ENCODE measurements at places on chromosomes 7 and 10.
A peak's percentile ranks its signal among the peaks of the same experiment; 100 is the strongest.

- no peak for DNase-seq
These were observed 95.2 kb upstream of the EGR2 start for GRCh38 chr10:62911210-62911963.

GRCh38 chr10:125961743-125962142, 65.4 kb downstream of the FANK1 start:
- peak; percentile 14 for DNase-seq

DNA sequence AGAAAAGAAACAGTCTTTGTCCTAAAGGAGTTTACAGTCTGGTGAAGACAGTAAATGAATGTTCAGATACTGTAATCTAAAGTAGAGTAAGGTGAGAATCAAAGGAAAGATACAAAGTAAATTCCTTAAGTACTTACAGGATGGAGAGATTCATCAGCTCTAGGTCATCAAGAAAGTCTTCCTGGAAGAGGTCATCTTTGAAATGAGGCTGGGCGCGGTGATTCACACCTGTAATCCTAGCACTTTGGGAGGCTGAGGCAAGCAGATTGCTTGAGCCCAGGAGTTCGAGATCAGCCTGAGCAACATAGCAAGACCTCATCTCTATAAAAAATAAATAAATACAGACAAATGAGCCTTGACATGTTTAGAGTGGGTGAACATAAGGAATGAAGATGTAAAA, 18.3 kb downstream of the FHIP2A start:
- DNase-seq, result no peak

DNA sequence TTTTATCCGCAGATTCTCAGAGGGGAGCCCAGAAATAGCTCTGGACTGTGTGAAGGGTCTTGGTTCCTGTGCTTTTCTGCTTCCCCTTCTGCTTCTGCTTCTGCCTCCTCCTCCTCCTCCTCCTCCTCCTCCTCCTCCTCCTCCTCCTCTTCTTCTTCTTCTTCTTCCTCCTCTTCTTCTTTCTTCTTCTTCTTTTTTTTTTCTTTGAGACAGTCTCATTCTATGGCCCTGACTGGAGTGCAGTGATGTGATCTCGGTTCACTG, 11.6 kb downstream of the PDZD7 start:
- no peak for DNase-seq

DNA sequence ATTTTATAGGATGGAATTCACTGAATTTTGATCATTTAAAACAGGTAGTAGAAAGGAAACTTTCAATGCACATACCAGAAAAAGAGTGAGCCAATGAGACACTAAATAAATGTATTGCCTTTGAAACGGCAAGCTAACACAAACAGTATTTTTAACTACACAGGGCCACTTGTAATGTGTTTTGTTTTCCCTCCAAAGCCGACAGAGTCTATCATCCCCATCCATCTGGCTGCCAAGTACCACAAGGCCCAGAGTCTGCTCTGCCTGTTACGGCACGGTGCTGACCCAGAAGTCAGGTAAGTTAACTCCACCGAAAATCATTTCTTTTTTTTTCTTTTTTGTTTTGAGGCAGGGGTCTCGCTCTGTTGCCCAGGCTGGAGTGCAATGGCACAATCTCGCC, 1.5 kb downstream of the ANKRD61 start:
- peak; percentile 50 for DNase-seq

DNA sequence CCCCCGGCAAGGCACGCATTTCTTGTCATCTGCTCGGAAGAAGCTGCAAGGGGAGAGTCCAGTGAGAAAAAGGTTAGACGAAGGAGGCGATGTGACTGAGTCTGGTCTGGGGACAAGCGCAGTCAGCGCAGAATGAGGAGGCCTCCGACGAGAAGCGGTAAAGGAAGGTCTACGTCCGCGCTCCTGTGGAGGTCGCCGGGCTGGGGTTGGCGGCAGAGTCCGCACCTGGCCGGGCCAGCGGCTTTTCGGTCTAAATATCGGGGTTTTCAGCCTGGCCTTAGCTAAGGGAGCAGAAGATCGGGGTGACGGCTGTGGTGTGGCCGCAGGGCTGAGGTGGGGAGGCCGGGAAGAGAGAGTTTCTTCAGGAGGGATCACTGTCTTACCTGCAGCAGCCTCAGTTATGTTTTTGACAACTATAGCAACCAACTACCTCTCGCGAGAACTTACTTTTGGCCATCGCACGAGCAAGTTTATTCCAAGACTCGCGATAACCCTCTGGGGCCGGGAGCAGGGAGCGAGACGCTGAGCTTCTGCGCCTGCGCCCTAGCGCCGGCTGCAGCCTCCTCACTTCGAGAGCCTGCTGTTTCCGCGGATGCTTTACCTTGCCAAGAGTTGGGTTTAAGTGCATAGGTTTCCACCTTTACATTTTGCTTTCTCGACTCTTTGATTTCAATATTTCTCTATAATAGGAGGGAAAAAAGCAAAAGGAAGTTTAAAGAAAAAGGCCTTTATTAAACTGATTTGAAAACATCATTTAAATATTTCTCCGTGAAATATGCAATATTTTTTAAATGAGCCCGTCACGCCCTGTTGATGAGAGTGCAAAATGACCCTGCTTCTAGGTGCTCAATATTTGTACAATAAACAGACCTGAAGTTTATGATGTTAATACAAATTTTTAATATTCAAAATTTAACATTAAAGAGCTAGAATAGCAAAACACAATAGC, at the start of gene CFAP70:
Gene CFAP70 (minus strand): TSS at position 534 of the 949 bp plus-strand sequence. CDS start 4,068 bp downstream, outside the sequence.
- peak; percentile 98 for DNase-seq

- DNase-seq, result no peak
These were observed 32.8 kb downstream of the AGAP3 start for GRCh38 chr7:151119055-151119415.

DNA sequence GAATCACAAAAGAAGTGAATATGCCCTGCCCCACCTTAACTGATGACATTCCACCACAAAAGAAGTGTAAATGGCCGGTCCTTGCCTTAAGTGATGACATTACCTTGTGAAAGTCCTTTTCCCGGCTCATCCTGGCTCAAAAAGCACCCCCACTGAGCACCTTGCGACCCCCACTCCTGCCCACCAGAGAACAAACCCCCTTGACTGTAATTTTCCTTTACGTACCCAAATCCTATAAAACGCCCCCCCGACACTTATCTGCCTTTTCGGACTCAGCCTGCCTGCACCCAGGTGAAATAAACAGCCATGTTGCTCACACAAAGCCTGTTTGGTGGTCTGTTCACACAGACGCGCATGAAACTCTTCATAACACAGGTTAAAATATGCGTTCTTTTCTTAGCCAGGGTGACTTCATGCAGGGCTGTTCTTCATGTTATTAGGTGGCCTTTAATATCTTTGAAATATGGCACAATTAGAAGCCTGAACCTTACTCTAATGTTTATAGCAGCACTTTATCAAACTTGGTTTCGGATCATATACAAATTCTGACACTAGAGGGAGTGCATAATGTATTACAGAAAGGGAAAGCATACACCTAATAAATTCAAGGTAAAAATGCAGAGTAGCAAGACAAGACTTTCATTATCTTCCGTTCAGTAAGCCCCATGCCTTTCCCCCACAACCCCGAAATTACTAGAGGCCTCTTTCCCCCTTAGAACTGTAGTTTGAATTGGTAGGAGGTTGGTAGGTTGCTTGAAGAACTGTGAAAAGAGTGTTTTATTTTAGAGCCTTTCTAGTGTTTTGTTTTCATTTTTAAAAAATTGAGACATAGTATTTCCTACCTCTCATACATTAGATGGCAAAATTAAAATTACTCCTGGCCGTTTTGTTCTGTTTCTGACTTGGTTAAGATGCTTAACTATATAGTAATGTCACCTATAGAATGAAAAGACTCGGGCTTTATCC, 117.9 kb downstream of the NPY start:
- peak; percentile 48 for DNase-seq

GRCh38 chr7:80284855-80285254, 150.2 kb downstream of the GNAI1 start:
- DNase-seq, result peak; percentile 40

DNA sequence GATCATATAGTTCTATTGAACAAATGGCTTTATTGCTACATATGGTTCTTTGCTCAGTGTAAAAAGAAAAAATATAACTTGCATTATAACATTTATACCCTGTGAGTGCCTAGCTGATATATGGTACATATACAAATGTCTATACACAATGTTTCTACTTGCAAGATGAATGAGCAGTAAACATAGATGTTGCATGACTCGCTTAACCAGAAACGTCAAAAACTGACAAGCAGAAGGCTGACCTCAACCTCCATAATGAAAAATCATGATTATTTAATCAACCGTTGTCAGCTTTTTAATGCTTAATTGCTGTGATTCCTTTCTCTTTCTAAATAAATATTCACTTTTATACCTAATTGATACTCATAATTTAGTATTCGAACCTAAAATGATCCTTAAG, 183.3 kb downstream of the PTN start:
- no peak for DNase-seq

DNA sequence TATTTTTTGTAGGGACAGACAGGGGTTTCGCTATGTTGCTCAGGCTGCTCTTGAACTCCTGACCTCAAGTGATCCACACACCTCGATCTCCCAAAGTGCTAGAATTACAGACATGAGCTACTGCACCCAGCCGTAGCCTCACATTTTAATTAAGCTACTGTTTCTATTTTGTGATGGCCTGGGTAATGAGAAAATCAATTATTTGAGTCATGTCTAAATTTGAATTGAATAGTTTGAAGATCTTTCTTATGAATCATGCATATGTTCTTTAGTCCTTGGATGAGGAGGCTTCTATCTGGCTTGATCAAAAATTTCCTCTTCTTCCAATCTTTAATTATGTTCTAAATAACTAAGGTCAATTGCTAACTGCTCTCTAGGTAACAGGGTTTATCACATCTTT, 175.0 kb downstream of the REEP3 start:
- no peak for DNase-seq

- DNase-seq, result no peak
These were observed 118.5 kb upstream of the CHST15 start for GRCh38 chr10:124211921-124212320.

GRCh38 chr7:99606531-99606930, 8.5 kb downstream of the TMEM225B start:
- no peak for DNase-seq

DNA sequence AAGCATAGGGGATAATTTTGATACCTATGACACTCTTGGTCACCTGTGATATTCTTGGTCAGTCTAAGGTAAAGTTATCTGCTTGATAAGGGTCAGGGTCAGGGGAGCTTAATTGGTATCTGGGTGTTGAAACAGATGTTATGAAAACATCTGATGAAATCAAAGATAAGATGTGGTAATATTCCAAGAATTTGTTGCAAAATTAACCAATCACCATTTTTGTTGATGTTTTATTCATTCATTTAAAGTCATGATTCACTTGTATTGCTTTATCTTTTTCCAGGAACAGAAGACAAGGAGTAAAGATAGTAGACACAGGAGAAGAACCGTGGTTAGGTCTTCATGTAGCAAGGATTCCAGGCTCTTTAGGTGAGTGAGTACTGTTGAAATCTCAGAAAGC, 103.1 kb downstream of the SEMA3C start:
- DNase-seq, result no peak

DNA sequence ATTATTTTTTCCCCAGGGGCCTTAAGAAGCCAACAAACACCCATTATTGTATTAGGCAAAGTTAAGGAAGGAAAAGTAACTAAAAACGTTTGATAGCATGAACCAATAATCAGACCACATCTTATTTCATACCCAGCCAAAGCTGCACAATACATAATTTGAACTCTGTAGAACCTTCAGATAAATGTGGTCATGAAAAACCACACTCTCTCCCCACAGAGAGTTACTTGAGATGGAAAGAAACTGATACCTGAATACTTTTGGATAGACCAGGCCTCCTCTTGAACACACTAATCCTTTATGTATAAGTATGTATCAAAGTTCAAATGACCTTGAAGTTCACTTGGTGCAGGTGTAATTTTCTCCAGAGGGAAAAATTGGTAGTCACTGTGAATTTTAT, 146.6 kb upstream of the FAM13C start:
- peak; percentile 7 for DNase-seq

- DNase-seq, result no peak
These were observed 10.5 kb upstream of the SLC26A3 start for GRCh38 chr7:107813524-107813923.

DNA sequence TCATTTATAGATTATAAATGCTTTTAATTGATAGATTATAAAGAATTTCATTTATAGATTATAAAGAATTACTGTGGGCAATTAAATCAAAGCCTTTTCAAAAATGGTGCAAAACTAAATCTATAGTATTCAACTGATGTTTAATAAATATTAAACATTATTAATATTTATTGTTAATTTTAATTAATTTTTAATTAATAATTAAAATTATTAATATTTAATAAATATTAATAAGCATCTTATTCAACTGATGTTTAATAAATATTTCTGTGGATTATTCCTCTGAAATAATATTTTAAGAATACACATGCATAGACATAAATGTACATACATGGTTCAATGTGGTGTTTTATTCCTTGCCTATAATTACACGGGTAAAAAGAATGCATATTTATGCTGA, 346.8 kb downstream of the PCDH15 start:
- no peak for DNase-seq

GRCh38 chr7:131692131-131692960, 135.9 kb upstream of the PODXL start:
- DNase-seq, result peak; percentile 61

DNA sequence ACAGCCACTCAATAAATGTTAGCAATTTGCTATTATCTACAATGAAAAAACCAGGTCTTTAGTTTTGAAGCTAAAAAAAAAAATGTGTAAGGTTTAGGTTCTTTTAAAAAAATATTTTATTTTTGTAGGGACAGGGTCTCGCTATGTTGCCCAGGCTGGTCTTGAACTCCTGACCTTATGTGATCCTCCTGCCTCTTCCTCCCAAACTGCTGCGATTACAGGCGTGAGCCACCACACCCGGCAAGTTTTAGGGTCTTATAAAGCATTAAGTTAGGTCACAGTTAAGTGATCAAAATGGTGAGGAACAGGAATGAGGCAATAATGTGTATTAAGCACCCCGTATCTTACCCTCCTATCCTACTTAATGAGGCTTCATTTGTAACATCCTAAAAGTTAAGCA, 774 bp downstream of the SEM1 start:
- DNase-seq, result peak; percentile 73

- no peak for DNase-seq
These were observed 43.4 kb downstream of the PRPS1L1 start for GRCh38 chr7:17984288-17984687.

DNA sequence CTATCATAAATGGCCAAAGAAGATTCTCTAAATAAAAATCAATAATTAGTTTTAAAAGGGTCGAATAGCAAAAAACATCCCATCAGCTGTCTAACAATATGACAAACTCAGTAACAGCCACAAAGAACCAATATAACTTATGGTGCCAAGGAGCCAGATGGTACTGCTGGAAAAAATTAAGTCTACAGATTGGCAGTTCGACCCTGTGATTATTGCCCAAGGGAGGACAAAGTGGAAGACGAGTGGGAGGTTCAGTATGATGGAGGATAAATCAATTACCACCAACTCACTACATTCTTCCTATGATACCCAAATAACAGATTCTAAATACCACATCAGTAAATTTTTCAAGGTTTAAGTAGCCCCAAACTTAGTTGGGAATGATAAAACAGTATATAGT, 49.0 kb downstream of the SKAP2 start:
- DNase-seq, result no peak

Measured in OCI-M1 (cell line).